ENCODE measurements at places on chromosomes 3 and 15.

DNA sequence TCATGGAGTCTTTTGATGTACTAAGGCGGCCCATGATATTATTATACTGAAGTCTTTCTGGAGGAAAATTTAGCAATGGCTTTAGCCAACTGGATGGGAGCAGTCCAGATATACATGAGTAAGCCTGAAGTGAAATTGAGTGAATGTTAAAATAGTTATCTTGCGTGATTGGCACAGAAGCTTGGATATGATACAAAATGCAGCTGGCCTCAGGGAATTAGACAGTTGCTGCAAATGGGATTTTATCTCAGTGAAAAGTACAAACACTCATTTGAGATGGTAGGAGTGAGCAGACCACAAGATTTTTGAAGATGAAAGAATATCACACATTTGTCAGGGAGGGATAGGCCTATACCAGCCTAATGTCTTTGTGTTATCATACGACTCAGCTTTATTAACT lies 8.9 kb downstream of the LMOD3 start:
- no peak for DNase-seq

DNA sequence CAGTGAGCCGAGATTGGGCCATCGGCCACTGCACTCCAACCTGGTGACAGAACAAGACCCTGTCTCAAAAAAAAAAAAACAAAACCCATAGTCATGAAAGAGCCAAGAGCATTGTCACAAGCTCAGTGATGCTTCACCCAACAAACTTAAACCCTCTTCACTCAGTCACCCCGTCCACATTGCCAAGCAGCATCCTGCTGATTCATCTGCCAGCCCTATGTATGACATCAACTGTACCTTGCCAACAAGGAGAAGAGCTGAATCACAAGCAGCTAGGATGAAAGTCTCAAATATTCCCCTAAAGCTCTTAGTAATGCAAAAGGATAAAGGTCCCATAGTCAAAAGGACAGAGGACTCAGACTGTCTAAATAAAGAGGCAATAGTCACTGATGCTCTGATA lies 90.0 kb downstream of the ANO10 start:
- peak; percentile 67 for DNase-seq

- DNase-seq: peak; percentile 40
Measured at GRCh38 chr3:192802957-192803899, 75.9 kb upstream of the FGF12 start.

DNA sequence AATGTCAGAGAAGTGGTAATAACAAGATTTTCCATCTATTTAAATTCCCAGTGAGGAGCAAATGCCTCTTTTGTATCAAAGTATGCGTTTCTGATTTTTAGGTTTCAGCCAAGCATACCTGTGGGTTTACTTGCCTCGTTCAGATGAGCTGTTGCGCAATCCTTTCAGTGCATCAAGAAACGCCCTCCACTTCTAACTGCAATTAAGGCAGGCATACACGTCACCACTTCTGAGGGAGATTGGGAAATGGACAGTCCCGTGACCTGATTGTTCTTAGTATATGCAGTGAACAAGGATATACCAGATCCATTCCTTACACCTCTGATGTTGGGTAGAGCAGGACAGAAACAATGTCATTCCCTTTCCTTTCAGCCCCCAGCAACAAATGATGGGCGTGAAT lies 219.0 kb downstream of the ITPR1 start:
- no peak for DNase-seq

DNA sequence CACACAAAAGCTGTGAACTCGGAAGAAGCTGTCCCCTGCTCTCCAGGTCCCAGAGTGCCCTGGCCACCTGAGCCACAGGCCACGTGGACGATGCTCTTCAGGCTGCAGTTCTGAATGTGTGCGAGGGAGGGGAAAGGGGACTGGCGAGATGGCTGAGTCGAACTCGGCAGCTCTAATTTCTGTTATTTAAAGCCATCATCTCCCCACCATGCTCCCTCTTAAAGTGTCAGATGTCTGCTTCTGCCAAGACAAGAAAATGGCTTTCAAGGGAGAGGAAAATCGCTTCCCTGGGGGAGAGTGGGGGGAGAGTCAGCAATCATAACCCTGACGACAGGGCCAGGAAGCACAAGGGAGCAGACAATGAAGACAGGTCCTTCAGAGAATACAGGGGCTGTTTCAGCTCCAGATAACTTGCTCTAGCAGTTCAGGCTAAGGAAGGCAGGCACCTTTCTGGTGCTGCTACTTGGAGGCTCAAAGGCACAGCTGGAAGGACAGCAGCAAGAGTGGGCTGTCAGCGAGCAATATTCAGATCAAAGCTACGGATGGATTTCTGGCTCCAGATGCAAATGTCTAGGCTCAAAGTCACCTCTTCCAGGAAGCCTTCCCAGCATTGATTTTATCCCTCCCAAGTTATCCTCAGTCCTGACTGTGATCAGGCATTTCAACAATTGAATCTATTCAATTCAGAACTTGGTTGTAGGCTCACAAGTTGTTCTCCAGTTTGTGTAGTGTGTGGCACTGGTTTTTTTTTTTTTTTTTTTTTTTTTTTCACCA lies 15.5 kb upstream of the CCDC33 start:
- no peak for DNase-seq

DNA sequence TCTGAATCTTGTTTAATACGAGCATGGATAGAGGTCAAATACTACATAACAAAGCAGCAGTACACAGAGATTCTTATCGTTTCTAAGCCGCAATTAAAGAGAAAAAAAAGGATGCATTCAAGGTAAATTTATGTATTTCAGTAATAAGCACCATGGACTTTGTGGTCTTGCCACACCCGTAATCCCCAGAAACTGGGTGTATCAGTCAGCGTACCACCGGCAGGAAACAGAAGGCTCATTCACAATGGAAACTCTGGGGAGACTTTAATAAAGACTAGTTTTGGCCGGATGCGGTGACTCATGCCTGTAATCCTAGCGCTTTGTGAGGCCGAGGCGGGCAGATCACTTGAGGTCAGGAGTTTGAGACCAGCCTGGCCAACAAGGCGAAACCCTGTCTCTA lies 81.9 kb upstream of the ZNF280D start:
- DNase-seq: no peak

GRCh38 chr15:50280271-50280670 lies 14.7 kb upstream of the HDC start:
- peak; percentile 8 for DNase-seq

GRCh38 chr3:109382588-109382987 lies 45.2 kb upstream of the DPPA4 start:
- DNase-seq: no peak
